ENCODE measurements at places on chromosomes 7 and 10. TPM values are rescaled to one million over a fixed set of nuclear protein-coding genes. Genes with fewer than 3 reads are reported as not detected.
A peak's percentile ranks its signal among the peaks of the same experiment; 100 is the strongest.

DNA sequence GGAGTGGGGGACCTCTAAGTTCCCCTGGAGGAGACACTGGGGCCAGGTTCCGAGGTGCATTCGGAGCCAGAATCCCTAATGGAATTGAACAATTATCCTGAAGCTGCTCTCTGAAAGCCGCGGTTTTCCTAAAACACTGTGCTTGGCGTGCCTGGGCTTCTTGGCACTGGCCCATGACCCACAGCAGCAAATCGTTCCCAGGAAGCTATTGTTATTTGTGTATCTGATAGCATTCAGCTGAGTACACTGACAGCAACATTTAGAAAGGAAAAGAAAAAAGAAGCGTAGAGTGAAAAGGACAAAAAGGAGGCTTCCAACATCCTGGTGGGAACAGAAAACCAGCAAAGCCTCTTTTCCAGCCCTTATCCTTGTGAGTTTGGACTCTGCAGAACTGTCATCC lies 339.8 kb downstream of the FRMD4A start:
- DNase-seq: no peak

FZD8 gene
- total RNA-seq: 7.6 TPM

DNA sequence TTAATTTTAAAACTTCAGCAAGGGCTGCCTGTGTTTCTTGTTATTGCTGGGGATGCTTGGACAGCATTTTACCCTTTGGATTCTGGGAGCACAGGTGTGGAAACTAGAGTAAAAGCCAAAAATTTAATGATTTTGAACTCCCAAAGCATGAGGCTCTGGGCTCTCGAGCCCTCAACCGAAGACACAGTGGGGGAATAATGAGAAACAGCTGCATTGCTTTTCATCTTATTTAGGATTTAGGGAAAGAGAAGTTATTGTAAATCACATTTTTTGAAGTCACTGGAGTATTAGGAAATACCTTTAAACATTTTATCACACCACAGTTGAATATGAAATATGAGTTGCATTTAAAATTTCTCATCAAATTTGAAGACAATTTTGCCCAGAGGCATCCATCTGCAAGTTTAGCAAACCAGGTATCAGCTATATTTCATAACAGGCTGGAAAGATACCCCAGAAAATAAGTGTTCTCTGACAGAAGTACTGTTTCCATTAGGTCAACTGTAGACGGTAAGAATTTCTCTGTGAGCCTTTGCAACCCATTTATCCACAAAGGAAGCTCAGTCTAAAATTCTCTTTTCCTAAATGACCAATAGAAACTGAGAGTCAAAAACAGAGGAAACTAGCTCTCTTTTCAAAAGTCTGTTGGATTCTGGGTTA lies 290.6 kb upstream of the PHYHIPL start:
- DNase-seq: no peak

RET gene
- total RNA-seq: 7.9 TPM

- no peak for DNase-seq
Measured at GRCh38 chr10:93422118-93422517, 60.0 kb downstream of the MYOF start.

GCK gene
- total RNA-seq: 1.7 TPM

GRCh38 chr10:129742742-129743550 lies 221.1 kb downstream of the EBF3 start:
- DNase-seq: peak; percentile 75

FKBP6 gene
- total RNA-seq: not detected

DNA sequence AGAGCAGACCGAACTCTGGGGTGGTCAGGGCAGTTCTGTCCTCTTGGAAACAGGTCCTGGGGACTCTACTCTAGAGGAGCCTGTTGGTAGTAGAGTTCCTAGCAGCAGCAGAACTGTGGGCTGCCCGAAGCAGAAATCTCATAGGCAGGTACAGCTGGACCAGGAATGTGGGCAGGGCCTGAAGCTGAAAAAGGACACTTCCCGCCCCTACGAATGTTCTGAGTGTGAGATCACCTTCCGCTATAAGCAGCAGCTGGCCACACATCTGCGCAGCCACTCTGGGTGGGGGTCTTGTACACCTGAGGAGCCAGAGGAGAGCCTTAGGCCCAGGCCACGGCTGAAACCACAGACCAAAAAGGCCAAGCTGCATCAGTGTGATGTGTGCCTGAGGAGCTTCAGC lies 8.3 kb upstream of the ZNF783 start:
- DNase-seq: no peak

NODAL gene
- total RNA-seq: not detected

- no peak for DNase-seq
Measured at GRCh38 chr7:12884033-12884432, 196.6 kb downstream of the ARL4A start.

FAM25A gene
- 40.0 TPM for total RNA-seq

GRCh38 chr7:99380032-99380822 lies 5.7 kb downstream of the ARPC1B start:
- no peak for DNase-seq

DNA sequence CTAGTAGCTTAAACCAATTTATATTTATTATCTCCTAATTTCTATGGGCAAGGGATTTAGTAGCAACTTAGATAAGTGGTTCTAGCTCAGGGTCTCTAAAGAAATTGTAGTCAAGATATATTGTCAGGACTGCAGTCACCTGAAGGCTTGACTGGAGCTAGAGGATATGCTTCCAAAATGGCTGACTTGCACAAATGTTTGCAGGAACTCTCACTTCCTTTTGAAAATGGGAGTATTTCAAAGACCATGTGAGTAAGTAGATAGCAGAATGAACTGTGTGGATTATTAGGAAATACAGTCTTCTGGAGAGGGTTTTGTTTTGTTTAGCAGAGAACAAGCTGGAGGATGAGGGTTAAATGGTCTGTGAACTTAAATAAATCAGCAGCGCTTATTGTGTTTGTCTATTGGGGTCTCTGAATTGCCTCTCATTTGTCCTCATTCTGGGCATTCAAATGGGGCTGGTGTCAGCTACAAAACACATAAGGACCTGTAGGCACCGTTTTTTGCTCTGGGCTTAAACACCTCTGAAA lies 524.6 kb downstream of the LRMDA start:
- DNase-seq: no peak

GRCh38 chr7:105800849-105801534 lies 75.4 kb downstream of the ATXN7L1 start:
- DNase-seq: no peak

DNA sequence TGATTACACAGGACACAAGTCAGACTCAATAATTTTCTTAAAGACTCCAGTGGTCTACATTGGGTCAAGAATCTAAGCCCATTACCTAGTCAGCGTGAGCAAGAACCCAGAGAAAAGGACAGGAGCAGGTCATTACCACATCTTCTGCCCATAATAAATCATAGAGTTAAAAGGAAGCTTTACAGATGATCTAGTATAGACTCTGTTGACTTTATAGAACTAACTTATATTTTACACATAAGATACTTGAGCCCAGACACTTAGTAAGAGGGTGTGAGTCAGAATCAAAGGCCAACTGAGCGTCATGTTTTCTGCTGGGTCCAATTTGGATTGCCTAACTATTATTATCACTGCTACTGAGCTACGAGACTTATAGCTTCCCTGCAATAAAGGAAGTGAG lies 206.1 kb upstream of the NPSR1 start:
- DNase-seq: no peak

OR6B1 gene
- not detected for total RNA-seq

DNA sequence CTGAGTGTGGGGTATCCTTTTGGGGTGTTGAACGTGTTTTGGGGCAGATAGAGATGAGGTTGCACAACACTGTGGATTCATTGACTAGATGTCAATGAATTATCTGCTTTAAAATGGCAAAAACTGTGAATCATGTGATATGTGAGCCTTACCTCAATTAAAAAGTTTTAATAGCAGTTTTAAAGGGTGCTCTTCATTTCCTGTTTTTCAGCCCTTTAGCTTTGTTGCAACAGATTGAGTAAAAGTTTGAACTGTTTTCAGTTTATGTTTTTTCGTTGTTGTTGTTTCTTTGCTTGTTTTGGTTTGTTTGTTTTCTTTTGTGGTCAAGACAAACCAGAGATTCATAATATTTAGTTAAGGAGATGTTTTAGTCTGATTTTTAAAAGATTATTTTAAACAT lies 9.4 kb downstream of the TAS2R41 start:
- no peak for DNase-seq

GRCh38 chr7:116862951-116863670 lies 724 bp downstream of the CAPZA2 start:
- no peak for DNase-seq

- peak; percentile 16 for DNase-seq
Measured at GRCh38 chr10:128803790-128804189, 663.3 kb upstream of the MGMT start.

GRCh38 chr7:112152186-112152585 lies 54.0 kb downstream of the DOCK4 start:
- no peak for DNase-seq

DNA sequence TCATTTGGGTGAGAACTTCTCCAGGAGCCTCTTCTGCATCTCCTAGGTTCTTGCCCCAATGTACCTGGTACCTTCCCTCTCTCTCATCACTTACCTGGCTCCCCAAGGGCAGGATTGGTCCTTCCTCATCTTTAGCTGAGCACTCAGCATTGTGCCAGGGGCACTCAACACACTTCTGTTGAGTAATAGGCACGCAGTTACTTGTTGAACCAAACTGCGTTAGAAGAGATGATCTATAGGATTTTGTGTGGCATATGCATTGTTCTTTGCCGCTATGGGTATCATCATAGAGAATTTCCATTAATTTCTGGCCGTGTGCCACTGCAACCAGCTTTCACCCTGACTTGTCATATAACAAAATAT lies 16.4 kb downstream of the TBXAS1 start:
- DNase-seq: no peak

TLX1 gene
- not detected for total RNA-seq

GRCh38 chr10:33025039-33025438 lies 67.0 kb upstream of the ITGB1 start:
- DNase-seq: no peak

DNA sequence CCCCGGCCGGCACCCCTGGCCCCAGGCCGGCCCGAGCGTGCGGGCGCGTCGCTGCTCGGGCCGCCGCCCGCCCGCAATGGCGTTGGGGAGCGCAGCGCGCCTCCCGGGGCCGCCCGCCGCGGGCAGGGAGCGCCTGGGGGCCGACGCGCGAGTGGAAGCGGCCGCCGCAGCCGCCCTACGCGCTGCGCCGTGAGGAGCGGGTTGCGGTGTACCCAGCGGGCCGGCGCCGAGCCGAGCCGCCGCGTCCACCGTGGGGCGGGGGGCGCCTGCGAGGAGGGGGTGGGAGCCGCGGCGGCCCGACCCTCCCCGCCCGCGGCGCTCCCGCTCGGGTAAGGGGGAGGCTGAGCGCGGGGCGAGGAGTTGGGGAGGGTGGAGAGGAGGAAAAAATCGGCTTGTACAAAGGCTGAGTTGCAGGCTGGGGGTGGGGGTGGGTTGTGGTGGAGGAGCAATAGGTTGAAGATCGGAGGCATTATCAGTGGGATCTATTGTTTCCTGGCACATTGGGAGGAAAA lies 473 bp downstream of the PPP1R9A start:
- no peak for DNase-seq

HOXA2 gene
- total RNA-seq: 2.0 TPM

DNA sequence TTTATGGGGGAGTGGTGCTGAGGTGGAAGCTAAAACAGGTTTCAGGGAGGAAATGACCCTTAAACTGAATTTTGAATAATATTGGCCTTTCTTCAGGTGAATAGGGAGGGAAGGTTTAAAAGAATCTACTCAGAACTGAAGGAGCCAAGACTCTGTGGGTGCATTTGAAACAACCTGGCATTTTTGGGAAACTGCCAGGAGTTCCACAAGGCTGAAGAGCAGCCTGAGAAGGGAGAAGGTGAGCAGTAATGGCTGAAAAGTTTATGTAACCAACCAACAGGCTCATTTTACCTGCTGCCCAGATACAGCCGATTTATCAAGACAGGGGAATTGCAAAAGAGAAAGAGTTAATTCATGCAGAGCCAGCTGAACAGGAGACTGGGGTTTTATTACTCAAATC lies 4.0 kb upstream of the PANK1 start:
- no peak for DNase-seq

CAV1 gene
- 162 TPM for total RNA-seq

GRCh38 chr7:131480384-131481315 lies 75.8 kb downstream of the PODXL start:
- DNase-seq: no peak

GRCh38 chr7:132430861-132431822 lies 145.1 kb downstream of the PLXNA4 start:
- DNase-seq: no peak

GRCh38 chr7:23184709-23185359 lies 3.0 kb downstream of the NUP42 start:
- no peak for DNase-seq

- no peak for DNase-seq
Measured at GRCh38 chr7:1977059-1977875, 255.5 kb downstream of the MAD1L1 start.

- DNase-seq: no peak
Measured at GRCh38 chr7:95730493-95731280, 41.7 kb upstream of the DYNC1I1 start.

GRCh38 chr10:95559471-95559870 lies 1.7 kb downstream of the SORBS1 start:
- DNase-seq: no peak

UCMA gene
- not detected for total RNA-seq

- no peak for DNase-seq
Measured at GRCh38 chr7:129617178-129617577, 5.7 kb downstream of the NRF1 start.

DNA sequence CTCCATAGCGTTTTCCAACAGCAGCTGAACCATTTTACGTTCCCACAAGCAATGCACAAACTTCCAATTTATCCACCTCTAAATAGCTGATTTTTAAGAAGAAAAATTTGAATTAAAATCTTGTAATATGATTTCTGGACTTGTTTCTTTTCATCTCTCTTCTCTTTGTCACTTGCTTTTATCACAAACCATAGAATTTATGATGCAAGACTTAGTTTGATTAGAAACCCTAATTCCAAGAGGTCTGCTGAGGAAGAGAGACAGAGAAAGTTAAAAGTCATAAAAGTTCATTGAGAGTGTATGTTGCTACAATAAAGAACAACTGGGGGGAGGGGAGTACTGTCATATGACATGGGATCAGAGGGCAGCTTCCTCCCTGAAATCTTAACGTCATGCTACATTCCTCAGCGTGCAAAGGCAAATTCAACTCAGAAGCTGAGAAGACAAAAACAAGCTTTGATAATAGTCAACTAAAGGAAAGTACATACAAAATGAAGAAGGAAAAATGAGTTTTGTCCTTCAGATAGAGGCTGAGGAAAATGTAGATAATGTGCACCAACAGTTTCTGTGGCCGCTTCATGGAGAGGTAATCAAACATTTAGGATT lies 18.4 kb upstream of the CUBN start:
- no peak for DNase-seq

GSTO2 gene
- 13.8 TPM for total RNA-seq

GRCh38 chr10:52659085-52659484 lies 113.5 kb downstream of the MBL2 start:
- DNase-seq: no peak

GRCh38 chr7:137962875-137963507 lies 38.9 kb downstream of the CREB3L2 start:
- DNase-seq: no peak

GRCh38 chr7:123844712-123845219 lies at the start of gene HYAL4:
HYAL4 (plus strand) TSS chr7:123845169; CDS start chr7:123868274, 23,105 bp downstream.
- DNase-seq: no peak

DNA sequence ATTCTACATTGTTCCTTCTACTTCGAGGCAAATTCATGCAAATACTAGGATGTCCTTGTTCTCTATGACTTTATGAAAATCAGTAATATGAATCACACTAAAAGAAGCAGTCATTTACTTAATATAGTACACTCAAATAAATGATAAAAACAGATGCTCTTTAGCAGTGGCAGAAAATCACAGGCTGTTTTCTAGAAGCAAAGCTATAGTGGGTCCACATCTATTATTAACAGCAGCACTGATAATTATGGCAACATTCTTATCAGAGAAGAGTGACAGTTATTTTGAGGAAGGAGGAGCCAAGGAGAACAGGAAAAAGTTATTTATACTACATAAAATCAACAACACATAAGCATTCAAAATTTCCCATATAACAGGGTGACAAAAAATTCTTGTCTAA lies 16.5 kb downstream of the KIF5B start:
- no peak for DNase-seq
